ENCODE measurements at places on chromosomes 5 and 9. TPM values are rescaled to one million over a fixed set of nuclear protein-coding genes. Genes with fewer than 3 reads are reported as not detected.

The NEUROG1 gene
- total RNA-seq: not detected

The FOXD4L6 gene
- 0.20 TPM for total RNA-seq

The DAB2 gene
- 25.8 TPM for total RNA-seq

- H3K27me3 ChIP-seq: no peaks in the 10 kb centered on the region
- H3K27ac ChIP-seq: no peak overlapping the region
- no peaks in the 10 kb centered on the region for H3K36me3 ChIP-seq
- DNase-seq: no peak
- no peaks in the 10 kb centered on the region for H3K4me1 ChIP-seq
- no peak overlapping the region for H3K4me3 ChIP-seq
These were observed 17.0 kb downstream of the PTPDC1 start for GRCh38 chr9:94101162-94101853.

GRCh38 chr5:16411741-16412455 is 53.7 kb downstream of the ZNF622 start:
- H3K36me3 ChIP-seq: no peaks in the 10 kb centered on the region
- H3K27ac ChIP-seq: no peak overlapping the region
- H3K27me3 ChIP-seq: peaks cover 4% of the 10 kb centered on the region
- no peak overlapping the region for H3K4me3 ChIP-seq

Data from PC-9 (cell line).